ENCODE measurements at places on chromosomes 16 and 17.
A peak's percentile ranks its signal among the peaks of the same experiment; 100 is the strongest.

GRCh38 chr16:15966836-15967546 is 17.6 kb downstream of the ABCC1 start:
- no peak for DNase-seq

GRCh38 chr16:28136751-28137434 is 73.4 kb upstream of the GSG1L start:
- no peak for DNase-seq

DNA sequence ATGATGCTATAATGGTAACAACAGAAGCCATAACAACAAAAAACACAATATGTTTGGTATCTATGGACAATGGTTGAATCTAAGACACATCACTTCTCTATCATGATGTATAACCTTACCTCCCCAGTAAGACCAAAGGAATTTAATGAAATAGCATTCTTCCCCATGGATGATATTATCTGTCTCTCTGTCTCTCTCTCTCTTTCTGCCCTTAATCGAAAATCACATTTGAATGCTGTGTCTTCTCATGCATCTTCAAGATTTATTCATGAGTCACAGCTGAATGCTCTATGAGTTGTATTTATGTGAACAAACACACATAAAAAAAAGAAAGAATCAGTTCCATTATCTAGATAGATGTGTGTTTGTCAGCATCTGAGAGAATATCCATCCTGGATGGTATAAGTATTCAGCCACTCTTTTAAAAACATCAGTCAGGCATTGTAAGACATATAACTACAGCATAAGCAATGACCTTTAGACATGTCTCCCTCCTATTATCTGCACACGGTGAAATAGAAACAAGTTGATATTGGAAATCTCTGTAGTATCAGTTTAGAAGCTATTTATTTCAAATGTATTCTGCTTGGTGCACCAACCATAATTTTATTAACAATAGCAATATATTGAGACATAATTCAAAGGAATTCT is 433.3 kb downstream of the TOX3 start:
- no peak for DNase-seq

DNA sequence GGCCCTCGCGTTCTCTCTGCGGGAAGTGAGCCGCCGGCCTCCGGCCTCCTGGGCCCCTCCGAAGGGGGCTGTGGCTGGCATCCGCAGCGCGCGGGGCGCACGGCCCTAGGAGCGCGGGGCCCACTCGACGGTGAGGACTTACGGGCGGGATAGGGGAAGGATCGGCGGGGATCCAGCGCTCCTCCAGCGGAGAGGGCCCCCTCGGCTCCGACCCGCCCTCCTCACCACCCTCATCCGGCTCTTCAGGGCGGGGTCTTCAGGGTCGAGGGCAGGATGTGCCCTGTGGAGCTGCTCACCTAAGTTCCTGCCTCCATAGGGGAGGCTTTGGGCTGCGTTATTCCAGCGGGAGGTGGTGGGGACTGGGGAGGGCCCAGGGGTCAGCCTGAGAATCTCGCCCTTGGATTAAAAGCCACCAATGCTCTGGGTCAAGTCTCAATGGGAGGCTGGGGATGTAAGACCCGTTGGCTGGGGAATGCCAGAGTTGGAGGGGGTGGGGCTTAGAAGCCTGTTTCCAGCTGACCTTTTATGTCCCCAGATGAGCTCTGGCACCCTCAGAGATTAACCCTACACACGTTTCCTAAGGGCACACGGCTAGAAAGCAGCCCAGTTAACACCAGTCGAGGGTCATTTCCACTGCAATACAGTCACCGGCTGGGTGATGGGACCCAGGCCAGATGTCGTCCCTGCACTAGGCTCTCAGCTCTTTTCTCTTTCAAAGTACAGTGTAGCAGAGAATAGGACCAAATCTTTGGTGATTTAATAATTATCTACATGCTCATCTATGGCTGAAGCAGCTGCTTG is 13.4 kb downstream of the TBX2 start:
- no peak for DNase-seq

DNA sequence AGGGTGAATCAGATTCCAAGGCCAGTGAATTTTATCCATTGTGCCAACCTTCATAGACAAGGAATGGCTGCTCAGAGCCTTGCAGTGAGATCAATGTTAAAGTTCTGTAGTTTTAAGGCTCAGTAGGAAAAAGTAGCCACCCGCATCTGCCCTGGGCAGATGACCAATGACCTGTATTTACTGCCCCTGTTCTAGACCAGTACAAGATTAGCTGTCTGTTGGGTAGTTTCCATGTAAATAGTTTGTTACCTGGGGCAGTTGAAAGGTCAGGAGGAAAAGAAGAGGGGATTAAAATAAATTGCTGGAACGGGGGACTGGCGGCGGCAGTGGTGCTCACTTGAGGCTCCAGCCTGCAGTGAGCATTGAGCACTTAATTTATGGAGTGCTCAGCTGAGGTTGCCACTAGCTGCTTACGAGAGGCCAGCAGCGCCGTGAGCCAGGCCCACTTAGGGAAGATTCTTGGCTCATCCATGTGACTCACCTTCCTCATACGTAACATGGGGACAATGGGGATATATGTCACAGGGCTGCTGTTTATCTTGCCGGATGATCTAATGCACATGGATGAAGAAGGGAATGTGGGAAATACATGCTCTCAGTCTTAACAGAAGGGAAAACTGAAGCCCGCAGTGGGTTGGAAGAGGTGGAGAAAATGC is 10.7 kb upstream of the NOS2 start:
- DNase-seq, result no peak

- no peak for DNase-seq
These were observed 25.3 kb downstream of the CDH13 start for GRCh38 chr16:82651921-82652601.

DNA sequence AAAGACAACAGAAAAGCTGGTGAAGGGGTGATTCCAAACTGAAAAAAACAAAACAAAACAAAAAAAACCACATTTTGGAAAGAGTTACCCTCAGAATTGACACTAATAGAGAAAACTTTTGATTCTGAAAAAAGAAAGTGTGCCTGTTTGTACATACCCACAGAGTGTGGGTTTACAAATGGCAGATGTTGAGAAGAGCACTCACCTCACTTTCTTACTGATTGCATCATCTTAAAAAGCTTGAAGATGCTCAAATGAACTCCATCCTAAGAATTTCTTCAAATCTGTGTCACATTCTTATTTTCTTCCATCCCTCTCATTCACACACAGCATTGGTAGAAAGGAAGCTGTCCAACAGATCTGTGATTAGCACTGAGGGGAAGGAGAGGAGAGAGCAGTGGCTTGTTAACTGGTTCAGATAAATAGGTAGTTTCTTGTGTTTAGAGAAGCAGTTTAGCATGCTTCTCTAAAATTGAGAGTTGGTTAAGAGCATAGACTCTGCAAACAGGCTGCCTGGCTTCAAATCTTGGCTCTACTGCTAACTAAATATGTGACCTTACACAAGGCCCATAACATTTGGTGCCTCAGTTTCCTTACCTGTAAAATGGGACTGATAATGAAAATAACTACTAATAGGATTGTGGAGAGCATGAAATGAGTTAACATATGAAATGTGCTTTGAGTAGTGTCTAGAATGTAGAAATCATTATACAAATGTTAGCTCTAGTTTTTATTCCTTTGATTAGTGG is 6.9 kb downstream of the GNAO1 start:
- no peak for DNase-seq

GRCh38 chr17:34781571-34782108 is 179.6 kb downstream of the CCT6B start:
- DNase-seq, result no peak

DNA sequence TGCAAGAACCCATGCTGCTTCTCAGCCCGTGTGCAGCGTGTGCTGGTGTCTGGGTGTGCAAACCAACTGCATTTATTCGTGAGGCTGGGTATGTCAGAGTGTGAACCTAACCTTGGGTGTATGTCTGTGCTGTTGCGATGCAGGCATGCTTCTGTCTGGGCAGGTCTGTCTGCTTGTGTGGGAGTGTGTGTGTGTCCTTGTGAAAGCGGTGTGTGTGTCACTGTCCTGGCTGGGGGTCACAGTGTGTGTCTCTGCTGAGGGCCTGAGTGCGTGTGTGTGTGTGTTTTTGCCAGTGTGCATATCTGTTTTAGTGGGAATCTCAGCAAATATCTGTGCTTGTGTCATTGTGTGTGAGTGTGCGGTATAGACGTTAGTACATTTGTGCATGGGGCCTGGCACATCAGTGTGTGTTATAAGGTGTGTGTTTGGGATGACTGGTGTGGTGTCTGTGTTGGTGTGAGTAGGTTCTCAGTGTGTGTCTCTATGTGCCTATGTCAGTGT is 121.8 kb downstream of the CYLD start:
- DNase-seq, result no peak

- no peak for DNase-seq
These were observed 2.5 kb downstream of the TMEM92 start for GRCh38 chr17:50276588-50277356.

- no peak for DNase-seq
These were observed 63.0 kb downstream of the SMG6 start for GRCh38 chr17:2240541-2240940.

DNA sequence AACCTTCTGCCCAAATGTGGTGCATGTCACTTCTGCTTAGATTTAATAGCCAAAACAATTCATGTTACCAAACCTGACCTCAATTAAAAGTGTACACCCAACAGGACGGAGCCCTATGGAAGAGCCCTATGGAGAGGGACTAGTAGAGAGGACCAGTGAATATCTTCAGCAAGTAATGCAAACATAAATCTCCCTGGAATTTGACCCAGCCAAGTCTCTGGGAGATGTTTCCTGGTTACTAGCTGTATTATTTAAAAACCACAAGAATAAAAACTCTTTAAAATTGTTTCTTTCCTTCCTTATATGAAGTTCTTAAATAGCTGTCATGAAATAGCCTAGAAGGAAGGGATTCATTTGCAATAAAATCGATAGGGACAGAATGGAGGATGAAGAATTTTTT is 255.8 kb downstream of the CDH11 start:
- no peak for DNase-seq

DNA sequence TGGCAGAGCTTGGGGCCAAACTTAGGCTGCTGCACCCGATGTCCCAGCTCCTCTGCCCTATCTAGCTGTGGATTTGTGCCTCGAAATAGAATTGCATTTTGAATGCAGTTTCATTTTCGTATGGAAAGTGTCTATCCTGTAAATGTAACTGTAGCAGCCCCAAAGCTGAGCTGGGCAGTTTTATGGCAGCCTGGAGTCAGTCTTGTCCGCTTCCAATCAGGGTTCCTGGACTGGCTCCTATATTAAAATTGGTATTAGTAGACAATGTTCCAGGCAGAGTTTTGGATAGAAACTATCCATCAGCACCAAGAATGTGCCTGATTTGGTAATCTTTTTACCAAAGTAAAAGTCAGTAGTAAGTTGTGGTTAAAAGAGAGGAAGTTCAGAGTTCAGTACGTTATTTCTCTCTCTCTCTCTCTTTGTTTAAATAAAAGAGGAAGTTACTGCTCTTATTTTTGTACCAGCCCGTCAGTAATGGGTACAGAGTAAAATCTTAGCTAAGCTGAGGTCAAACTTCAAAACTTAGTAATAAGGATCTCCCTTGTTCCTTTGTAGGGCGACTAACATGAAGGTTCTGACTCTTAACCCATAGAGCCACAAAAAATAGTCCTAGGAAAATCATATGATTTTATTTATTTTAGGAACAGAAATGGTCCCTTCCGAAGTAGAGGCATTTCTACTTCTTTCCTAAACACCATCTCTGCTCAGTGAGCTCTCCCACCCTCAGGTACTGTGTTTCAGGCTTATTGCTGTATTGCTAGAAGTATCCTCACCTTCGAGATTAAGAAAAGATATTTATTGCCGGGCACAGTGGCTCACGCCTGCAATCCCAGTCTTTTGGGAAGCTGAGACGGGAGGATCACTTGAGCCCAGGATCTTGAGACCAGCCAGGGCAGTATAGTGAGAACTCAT is 28.0 kb downstream of the PRKCB start:
- DNase-seq, result peak; percentile 14

GRCh38 chr17:13562271-13562800 is 39.4 kb downstream of the HS3ST3A1 start:
- no peak for DNase-seq

- DNase-seq, result no peak
These were observed 23.1 kb upstream of the ALDH3A1 start for GRCh38 chr17:19770985-19771735.

GRCh38 chr17:30228011-30228410 is 7.5 kb downstream of the SLC6A4 start:
- no peak for DNase-seq
